ENCODE measurements at places on chromosomes 2 and 18.

DNA sequence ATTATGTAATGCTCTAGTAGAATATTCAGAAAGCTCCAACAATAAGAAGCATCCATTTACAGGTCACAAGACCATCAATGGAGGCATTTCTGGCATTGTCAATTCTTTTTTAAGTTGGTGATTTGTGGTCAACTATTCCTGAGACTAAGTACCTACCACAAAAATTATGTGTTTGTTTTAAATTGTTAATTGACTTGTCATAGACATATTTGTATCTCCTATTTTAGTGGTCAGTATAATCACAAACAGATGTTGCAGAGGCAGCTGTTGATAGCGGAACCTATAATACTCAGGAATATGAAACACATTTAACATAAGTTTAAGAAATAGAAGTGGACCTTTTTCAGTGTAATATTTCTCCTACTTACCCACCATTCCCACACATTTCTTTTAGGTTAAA, 430.1 kb downstream of the CCDC85A start:
- no peak for DNase-seq

DNA sequence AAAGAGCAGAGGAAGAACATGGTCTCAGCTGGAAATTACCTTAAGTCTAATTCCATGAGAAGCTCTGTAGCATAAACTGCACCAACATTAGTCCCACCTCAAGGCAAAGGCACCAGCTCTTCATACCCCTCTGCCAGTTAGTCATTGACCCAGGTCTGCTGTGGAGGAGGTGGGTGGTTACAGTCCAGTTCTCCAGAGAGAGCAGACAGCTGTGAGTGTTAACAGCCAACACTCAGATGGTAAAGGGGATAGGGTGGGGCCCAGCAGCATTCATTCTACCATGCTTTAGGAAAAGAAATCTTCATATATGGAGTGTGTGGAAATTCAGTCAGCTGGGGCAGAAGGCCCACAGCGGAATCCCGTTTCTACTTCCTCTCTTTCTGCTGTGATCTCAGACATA, 159.7 kb upstream of the FBXO11 start:
- DNase-seq = no peak

DNA sequence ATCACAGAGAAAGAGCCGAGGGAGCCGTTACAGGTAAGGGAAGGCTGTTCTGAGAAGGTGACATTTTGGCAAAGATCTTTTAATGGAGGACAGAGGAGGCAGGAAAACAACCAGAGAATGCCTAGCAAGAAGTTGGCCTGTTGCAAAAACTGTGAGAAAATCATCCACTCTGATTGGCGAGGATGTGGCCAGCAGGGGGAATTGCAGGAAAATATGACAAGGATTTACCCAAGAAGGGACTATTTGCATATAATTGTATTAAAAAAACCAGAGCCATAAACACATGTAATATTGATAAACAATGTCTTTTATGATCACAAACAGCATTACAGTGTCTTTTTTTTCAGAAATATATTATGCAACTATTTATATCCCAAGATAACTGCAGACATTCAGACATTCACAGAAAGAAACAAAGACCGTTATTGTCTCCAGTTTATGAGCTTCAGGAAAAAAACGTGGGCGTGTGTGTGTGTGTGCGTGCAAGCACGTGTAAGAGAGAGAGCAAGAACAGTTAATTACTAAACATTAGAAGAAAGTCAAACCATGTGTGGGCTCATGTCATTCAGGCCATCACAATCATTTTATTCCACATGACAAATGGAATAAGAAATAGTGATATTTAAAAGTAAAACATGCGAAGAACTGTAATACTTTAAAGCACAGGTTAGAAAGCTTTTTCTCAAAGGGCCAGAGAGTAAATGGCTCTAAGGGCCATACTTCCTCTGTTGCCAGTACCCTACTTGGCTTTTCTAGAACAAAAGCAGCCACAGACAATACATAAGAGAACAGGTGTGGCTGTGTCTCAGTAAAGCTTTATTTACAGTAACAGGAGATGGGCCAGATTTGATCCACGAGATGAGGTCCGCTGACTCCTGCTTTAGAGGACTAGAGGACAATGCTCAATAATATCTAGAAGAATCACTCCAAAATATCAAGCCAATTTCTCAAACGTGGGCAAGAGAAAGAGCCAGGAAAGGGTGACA, 324.1 kb downstream of the DLGAP1 start:
- no peak for DNase-seq

- DNase-seq = no peak
These were observed 485.2 kb downstream of the TRIB2 start for GRCh38 chr2:13201924-13202323.

GRCh38 chr2:47345590-47345924, 57.4 kb upstream of the MSH2 start:
- DNase-seq = no peak

DNA sequence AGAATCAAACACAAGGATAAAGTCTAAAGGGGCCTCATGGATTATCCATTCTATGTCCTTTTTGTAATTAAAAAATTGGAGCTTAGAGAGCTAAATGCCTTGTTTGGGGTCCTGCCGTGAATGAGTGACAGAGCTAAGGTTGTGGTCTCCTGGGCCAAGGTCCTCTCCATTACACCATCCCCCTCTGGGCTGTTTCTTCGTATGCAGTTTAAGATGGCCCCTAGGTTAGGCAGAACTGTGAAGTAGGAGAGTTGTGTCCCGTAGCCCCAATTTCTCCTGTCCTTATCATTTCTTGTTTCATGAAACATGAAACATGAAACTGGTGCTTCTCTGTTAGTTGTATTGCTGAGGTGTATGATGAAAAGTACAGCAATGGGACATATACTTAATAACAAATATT, 32.9 kb downstream of the CRIM1 start:
- DNase-seq = no peak

GRCh38 chr18:54284981-54285785, 15.9 kb downstream of the POLI start:
- no peak for DNase-seq

DNA sequence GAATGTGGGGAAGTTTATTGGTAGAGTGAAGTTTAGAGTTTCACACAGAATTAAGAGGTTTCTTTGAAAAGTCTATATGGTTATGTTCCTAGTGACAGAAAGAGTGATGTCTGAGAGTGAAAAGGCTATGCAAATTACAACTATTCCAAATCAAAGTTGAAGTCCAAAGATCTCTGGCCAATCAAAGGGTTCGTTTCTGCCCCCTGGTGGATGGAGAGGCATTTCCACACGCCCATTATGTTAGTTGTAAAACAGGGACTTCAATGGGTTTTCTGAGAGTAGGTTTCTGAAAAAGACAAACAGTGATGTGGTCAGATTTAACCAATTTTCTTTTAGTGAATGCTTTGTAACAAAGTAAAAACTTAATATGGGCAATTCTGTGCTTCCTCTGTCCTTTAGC, 441.5 kb upstream of the POU3F3 start:
- DNase-seq = peak; percentile 48

GRCh38 chr18:43863180-43863579, 585.9 kb upstream of the SYT4 start:
- no peak for DNase-seq

DNA sequence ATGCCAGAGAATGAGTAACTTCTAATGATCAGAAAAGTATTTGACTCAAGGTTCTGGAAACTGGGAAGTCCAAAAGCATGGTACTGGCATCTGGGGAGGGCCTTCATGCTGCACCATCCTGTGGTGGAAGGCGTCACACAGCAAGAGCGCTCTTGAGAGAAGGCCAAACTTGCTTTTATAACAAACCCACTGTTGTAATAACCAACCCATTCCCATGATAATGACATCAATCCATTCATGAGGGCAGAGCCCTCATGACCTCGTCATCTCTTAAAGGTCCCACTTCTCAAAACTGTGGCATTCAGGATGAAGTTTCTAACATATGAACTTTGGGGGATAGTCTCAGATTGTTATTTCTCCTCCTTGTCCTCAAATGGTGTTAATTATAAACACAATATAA, 67.8 kb downstream of the COA5 start:
- DNase-seq = no peak

- DNase-seq = no peak
These were observed 58.5 kb downstream of the CABYR start for GRCh38 chr18:24197412-24197811.

GRCh38 chr2:223075301-223076270, 23.6 kb downstream of the KCNE4 start:
- DNase-seq = no peak

DNA sequence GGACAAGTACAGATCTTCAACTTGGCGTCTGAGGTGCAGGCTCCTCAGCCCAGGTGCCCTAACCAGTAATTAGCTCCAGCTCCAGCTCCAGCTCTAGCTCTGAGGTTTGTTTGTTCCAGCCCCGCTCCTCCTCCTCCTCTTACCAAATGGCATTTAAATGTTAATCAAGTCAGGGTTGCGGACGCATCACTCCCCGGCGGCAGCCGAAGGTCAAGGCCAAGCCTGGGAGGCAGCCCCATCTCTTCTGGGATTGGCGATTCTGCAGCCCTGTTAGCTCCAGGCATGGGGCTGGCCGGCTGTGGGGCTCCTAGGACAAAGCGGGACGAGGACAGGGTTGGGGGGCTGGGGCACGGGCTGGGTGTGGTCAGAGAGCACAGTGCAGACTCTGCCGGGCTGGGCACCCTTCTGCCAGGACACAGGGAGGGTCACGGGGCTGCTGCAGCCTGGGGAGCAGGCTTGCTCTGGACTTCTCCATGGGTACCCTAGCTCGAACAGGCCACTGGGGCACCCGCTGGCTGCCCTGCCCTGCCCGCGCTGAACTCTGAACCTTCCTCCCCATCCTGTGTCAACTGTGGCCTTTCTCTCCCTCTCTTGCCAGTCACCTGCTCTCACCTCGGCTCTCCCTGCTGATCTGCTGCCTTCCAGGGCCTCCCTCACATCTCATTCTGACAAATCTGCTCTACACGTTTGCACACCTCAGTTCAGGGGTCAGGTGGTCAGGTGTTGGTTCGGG, 203.3 kb downstream of the CELF4 start:
- DNase-seq = peak; percentile 87

DNA sequence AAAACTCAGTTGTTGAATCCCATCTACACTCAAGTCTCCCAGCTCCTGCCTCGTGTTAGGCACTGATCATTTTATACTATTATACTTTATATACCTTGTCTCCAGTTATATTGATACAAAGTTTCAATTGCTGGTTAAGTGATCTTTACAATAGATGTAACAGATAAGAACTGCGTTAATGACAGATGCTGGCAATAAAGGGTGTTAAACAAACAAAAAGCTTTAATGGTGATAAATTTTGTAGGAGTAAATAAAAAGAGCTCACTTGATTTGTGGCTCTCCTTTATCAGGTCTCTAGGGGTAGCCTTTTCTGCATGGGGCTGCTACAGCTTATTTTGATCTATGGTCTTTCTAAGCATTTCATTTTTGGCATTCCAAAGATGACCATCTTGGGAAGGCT, 106.9 kb upstream of the GAREM1 start:
- no peak for DNase-seq

DNA sequence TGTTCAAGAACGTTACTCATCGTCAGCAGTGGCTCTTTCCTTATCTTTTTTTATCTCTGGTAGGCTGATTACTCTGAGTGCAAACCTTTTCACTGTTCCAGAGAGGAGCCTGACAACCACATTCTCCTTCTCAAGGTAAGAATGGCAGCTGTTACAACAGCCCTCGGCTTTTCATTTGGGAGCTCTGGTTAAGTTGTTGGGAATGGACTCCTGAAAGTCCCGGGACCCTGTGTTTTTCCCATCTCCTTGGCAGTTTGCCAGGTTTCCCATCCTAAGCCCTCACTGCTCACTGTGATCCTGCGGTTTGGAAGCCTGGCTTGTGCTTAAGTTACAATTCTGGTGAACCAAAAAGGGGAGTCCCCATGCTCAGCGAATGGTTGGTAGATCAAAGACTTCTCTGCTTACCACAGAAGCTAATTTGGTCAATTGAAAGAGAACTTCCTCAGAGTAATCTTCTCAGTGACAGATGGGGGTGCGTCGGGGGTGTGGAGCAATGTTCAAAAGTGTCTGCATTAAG, 122.3 kb downstream of the LYPD6B start:
- DNase-seq = no peak

DNA sequence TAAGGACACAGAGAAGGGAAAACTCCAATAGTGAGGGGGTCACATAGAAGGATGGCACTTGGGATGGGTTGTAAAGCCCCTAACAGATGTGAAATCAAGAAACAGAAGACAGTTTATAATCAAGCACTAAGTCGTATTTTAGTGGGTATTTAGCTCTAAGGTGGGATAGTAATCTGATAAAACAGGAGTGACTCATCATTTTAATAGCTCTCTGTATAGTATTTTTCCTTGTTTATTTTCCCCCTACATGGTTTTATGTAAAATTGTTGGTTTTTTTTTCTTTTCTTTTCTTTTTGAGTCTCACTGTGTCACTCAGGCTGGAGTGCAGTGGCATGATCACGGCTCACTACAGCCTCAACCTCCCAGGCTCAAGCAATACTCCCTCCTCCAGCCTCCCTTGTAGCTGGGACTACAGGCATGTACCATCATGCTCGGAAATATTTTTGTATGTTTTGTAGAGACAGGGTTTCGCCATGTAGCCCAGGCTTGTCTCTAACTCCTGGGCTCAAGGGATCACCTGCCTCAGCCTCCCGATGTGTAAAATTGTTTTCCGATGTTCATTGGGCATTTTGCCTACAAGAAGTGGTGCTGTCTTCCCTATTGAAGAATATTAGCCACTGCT, 142.6 kb upstream of the SERPINE2 start:
- no peak for DNase-seq

DNA sequence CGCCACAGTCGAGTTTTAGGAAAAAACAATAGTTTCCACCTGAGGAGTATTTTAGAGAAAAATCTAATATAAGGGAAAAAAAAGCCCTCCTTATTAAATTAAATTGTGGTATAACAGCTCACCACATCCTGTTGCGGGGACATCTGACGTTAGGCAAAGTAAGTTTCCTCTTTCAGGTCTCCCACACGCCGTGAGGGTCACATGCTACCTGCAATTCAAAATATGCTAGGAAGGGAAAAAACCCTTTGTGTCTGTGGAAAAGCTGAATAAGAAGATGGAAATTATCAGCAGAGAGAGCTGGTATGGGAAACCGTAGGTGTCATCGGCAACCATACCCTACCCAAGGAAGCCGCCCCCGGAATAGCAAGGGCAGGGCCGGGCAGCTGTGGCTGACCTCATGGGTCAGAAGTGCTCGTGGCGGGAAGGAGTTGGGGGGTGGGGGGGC, 128.0 kb downstream of the NFATC1 start:
- no peak for DNase-seq

- no peak for DNase-seq
These were observed 123.6 kb downstream of the GPR39 start for GRCh38 chr2:132540166-132540565.

DNA sequence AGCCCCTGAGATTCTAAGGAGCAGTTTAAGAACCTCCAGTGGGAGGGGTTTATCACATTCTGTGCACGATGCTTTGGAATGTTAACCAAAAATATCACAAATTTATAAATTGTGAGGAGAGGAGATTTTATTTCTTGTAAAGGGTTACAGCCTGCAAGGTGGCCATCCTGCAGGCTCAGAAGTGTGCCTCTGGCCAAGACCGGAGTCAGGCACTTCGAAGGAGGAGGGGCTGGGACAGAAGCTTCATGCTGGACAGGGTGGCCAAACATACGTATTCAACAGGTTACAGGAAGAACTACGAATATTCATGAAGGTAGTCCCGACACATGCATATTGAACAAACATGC, 144.1 kb upstream of the NCK2 start:
- DNase-seq = no peak

All from H7 (cell line).